ENCODE measurements at places on chromosomes 12 and 14. TPM values are rescaled to one million over a fixed set of nuclear protein-coding genes. Genes with fewer than 3 reads are reported as not detected.

DNA sequence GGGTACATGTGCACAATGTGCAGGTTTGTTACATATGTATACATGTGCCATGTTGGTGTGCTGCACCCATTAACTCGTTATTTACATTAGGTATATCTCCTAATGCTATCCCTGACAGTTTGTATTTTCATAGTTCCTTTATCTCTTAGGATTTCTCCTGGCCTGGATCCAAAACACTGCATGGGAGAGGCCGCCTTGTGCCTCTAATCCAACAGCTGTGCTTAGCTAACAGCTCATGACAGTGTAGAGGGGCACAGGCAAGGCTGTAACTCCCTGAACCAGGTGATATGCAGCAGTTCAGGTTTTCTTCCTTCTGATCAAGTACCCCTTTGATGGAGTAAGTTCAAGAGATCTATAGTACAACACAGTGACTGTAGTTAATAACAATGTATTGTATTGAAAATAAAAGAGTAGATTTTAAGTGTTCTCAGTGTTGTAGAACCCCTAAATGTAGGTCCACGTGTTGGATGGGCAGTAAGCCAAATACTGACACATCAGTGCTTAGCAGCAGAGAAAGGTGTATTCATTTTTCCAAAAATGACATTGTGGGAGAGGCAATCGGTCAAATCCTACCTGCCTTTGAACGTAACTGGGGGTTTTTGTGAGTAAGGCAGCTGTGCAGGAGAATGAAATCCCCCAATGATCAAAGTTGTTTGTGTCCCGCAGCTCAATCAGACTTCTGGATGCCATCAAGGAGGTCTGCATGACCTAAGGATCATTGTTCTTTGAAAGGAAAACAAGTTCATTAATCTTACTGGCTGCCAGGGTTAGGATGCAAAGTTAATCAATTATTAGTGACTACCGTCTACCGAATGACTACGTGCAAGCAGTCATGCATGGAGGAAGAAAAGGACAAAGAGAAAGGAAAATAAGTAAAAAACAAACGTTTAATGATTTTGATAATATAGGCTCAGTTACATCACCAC, 89.3 kb upstream of the FGD4 start:
- DNase-seq = peak; percentile 20
- no peaks in the 10 kb centered on the region for H3K27me3 ChIP-seq
- no peaks in the 10 kb centered on the region for H3K36me3 ChIP-seq
- H3K4me3 ChIP-seq = no peak overlapping the region
- H3K27ac ChIP-seq = no peak overlapping the region

Gene B4GALNT3
- 34.6 TPM for polyA plus RNA-seq

DNA sequence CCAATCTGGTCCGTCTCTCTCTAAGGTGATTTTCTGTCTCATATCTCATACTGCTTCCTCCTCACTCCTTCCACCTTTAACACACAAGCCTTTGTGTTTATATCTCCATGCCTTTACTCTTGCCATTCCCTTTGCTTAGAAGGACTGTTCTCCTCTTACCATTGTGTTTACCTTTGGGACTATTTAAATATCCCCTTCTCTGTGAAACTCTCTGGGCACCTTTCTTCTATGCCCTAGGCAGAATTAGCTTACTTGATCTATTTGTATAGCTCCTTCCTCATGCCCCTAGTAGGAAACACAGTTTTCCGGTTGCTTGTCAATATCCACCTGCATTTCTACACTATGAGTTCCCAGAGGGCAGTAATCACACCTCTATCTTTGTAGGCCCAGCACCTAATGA, 3.9 kb upstream of the AMHR2 start:
- H3K4me1 ChIP-seq = peaks cover 26% of the 10 kb centered on the region
- no peaks in the 10 kb centered on the region for H3K36me3 ChIP-seq
- H3K27me3 ChIP-seq = no peaks in the 10 kb centered on the region

Gene SAMD15
- polyA plus RNA-seq = 31.3 TPM

DNA sequence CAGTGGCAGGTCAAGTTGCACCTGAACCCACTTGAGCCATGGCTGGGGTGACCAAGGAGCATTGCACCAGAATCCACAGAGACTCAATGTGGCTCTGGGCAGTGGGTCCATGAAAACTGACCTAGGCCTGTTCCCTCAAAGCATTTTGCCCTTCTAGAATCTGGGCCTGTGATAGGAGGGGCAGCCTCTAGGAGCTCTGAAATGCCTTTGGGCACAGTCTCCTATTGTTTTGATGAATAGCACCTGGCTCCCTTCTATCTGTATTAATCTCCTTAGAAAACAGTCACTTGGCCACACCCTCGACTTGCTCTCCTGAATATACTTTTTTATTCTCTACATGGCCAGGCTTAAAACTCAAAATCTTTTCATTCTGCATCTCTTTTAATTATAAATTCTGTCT, 14.1 kb upstream of the KRAS start:
- no peak overlapping the region for H3K4me3 ChIP-seq
- H3K27ac ChIP-seq = no peak overlapping the region
- H3K4me1 ChIP-seq = no peaks in the 10 kb centered on the region
- no peaks in the 10 kb centered on the region for H3K36me3 ChIP-seq
- no peak for DNase-seq

DNA sequence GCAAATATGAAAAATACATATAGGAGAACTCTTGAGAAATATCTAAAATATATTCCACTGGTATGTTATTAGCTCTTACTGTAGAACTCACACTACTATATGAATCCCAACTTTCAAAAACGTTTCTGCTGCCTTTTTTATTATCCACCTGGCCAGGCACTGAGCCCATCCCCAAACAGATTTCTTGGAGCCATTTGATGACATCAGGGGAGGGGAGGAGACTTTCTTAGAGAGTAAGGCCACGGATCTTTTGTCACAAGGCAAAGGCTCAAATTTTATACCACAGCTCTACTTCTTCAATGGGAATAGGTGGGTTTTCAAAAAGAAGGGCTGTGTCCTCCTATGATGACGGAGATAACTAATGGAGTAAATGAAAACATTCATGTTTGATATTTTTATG, 83.0 kb downstream of the SLC25A21 start:
- no peak overlapping the region for H3K27ac ChIP-seq
- no peak overlapping the region for H3K4me3 ChIP-seq
- no peaks in the 10 kb centered on the region for H3K36me3 ChIP-seq
- DNase-seq = no peak
- H3K27me3 ChIP-seq = no peaks in the 10 kb centered on the region

GRCh38 chr12:91965781-91966180, 179.9 kb downstream of the BTG1 start:
- H3K27me3 ChIP-seq = no peaks in the 10 kb centered on the region
- H3K36me3 ChIP-seq = no peaks in the 10 kb centered on the region
- no peak overlapping the region for H3K27ac ChIP-seq

- DNase-seq = no peak
- no peak overlapping the region for H3K27ac ChIP-seq
- no peak overlapping the region for H3K4me3 ChIP-seq
- no peaks in the 10 kb centered on the region for H3K27me3 ChIP-seq
Observed at GRCh38 chr14:63910583-63911363, 58.0 kb downstream of the SYNE2 start.

GRCh38 chr14:81169267-81169666, 51.5 kb downstream of the GTF2A1 start:
- peak overlapping the region; percentile 64 for H3K4me3 ChIP-seq
- H3K27me3 ChIP-seq = no peaks in the 10 kb centered on the region
- H3K4me1 ChIP-seq = peaks cover 3% of the 10 kb centered on the region
- no peaks in the 10 kb centered on the region for H3K36me3 ChIP-seq
- H3K27ac ChIP-seq = peak overlapping the region; percentile 78
- no peak for DNase-seq

Gene L3HYPDH
- polyA plus RNA-seq = 48.2 TPM

Gene TSPAN11
- polyA plus RNA-seq = 2.7 TPM

DNA sequence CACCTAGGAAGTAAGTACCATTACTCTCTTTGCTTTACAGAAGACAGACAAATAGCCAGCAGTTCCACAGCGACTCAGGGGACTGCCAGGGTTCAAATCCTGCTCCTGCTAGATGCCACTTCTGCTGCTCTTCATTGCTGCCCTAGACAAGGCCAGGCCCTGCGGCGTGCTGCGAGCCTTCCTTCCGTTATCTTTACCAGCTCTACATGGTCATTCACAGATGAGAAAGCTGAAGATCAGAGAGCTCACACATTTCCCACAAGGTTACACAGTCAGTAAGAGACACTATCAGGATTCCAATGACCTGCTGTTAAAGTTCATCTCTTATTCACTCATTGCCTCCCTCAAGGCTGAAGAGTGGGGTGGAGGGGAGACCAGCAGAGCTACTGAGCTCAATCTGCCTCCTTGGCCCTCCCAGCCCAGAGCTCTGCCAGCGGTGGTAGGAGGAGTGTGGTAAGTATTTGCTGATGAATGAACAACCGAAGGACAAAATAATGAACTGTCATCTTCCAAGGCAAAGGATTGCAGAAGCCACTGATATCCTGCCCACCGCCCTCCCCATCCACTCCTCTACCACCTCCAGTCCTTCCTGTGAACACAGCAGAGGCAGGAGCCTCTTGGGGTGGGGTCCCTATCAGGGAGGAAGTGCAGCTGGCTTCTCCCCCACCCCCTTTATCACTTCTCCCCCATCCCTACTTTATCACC, 14.6 kb upstream of the HDAC7 start:
- no peaks in the 10 kb centered on the region for H3K27me3 ChIP-seq
- peaks cover 7% of the 10 kb centered on the region for H3K4me1 ChIP-seq
- DNase-seq = no peak
- no peak overlapping the region for H3K4me3 ChIP-seq
- H3K27ac ChIP-seq = no peak overlapping the region

DNA sequence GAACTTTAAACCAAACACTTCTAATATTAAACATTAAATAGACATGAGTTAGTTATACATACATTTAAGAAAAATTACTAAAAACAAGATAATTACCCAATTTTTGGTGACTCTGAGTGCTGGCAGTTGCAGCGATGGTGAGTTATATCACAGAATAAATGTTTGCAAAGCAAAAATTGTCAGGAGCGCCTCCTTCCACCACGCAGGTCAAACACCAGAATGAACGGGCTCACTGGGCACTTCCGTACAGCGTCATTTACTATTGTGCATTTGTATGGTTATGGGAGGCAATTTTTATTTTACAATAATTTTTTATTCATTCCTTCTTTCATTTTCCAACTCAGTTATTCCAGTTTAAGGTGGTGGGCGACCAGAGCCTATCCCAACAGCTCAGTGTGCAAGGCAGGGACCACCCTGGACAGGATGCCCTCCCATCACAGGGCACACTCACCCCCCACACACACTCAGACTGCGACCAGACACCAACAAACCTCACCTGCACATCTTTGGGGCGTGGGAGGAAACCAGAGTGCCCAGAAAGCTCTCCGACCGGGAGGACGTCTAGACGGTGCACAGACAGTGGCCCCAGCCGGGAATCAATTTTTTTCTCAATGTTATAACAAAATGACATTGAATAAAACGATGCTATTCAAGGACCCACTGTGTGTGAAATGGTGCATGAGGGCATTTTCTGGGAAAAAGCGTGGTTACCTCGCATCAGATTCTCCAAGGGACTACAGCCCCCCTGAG, 67.2 kb downstream of the TESC start:
- no peak overlapping the region for H3K4me3 ChIP-seq
- no peak for DNase-seq
- H3K36me3 ChIP-seq = no peaks in the 10 kb centered on the region
- H3K4me1 ChIP-seq = peaks cover 14% of the 10 kb centered on the region
- no peak overlapping the region for H3K27ac ChIP-seq

Gene SSTR1
- 0.45 TPM for polyA plus RNA-seq

DNA sequence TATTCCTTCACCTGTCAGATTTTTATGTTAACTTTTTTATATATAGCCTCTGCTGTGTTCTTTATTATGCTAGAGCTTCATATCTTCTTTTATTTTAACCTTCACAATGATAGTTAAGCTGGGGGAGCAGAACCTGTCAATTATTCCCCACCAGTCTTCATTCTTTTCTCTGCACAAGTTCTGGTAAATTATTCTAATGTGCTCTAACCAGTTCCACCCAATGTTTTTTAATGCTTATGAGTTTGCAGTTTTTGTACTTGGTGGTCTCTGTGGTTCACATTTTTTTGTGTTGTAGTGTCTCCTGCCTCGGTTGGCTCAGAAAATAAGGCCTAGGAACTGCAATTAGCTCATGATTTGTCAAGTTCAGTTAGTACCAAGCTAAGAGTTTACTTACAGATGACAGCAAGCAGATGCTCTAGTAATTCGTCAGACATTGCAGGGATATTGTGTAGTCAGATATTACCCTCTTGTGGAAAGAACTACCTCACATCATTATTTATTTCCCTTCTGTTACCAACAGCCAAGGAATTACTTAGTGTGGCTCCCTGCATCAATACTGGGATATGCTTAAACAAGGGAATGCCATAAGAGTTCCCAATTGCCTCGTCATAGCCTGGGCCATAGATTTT, 14.5 kb downstream of the DYRK2 start:
- no peak overlapping the region for H3K4me3 ChIP-seq
- H3K4me1 ChIP-seq = peaks cover 25% of the 10 kb centered on the region
- H3K36me3 ChIP-seq = no peaks in the 10 kb centered on the region

Gene CLMN
- polyA plus RNA-seq = 134 TPM

Gene NRIP2
- 2.8 TPM for polyA plus RNA-seq

Gene PELI2
- 14.5 TPM for polyA plus RNA-seq

DNA sequence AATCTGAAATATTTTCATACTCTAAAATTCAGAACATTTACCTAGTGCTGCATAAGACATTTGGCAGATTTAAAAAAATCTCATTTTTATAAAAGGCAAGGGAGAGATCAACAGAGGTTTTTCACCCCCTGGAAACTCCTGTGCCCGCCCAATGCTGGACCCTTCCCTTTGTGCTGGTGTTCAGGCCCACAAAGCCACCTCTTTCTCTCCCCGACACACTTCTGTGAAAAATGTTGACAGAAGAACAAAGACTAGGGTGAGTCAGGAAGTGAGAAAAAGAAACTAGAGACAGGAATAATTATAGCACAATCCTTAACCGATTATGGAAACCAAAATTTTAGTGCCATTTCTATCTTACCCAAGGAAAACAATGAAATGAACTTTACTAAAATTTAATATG, 197.7 kb upstream of the STXBP6 start:
- H3K36me3 ChIP-seq = no peaks in the 10 kb centered on the region
- H3K27me3 ChIP-seq = no peaks in the 10 kb centered on the region
- no peak for DNase-seq
- no peak overlapping the region for H3K27ac ChIP-seq
- no peaks in the 10 kb centered on the region for H3K4me1 ChIP-seq

Gene NUDT4
- polyA plus RNA-seq = 78.0 TPM

Gene GLT1D1
- polyA plus RNA-seq = 42.3 TPM

Gene STYK1
- 0.26 TPM for polyA plus RNA-seq

Gene TBX5
- 0.62 TPM for polyA plus RNA-seq

- no peaks in the 10 kb centered on the region for H3K27me3 ChIP-seq
- peak within 1 kb of the TSS; percentile 29 for H3K4me3 ChIP-seq
- DNase-seq = no peak
- H3K4me1 ChIP-seq = peaks cover 15% of the 10 kb centered on the region
- H3K36me3 ChIP-seq = no peaks in the 10 kb centered on the region
- no peak within 1 kb of the TSS for H3K27ac ChIP-seq
Observed at GRCh38 chr12:49961111-49961922, at the start of gene AQP5. TSS of gene AQP5 (plus strand) at chr12:49961872. CDS start at chr12:49962018, 146 bp downstream.

Gene PZP
- 10.7 TPM for polyA plus RNA-seq

Gene IGF1
- polyA plus RNA-seq = 16.2 TPM

Gene LPAR5
- polyA plus RNA-seq = 3.1 TPM

Gene C12orf60
- 20.6 TPM for polyA plus RNA-seq

- no peak overlapping the region for H3K27ac ChIP-seq
- peak overlapping the region; percentile 49 for H3K4me3 ChIP-seq
- H3K36me3 ChIP-seq = no peaks in the 10 kb centered on the region
- DNase-seq = no peak
Observed at GRCh38 chr12:57725851-57726150, 12.7 kb downstream of the AGAP2 start.

Gene ASCL1
- polyA plus RNA-seq = 0.33 TPM
